ENCODE measurements at places on chromosomes 1 and 21. TPM values are rescaled to one million over a fixed set of nuclear protein-coding genes. Genes with fewer than 3 reads are reported as not detected.
A peak's percentile ranks its signal among the peaks of the same experiment; 100 is the strongest.

AMIGO1 gene
- total RNA-seq: 1.3 TPM

DNA sequence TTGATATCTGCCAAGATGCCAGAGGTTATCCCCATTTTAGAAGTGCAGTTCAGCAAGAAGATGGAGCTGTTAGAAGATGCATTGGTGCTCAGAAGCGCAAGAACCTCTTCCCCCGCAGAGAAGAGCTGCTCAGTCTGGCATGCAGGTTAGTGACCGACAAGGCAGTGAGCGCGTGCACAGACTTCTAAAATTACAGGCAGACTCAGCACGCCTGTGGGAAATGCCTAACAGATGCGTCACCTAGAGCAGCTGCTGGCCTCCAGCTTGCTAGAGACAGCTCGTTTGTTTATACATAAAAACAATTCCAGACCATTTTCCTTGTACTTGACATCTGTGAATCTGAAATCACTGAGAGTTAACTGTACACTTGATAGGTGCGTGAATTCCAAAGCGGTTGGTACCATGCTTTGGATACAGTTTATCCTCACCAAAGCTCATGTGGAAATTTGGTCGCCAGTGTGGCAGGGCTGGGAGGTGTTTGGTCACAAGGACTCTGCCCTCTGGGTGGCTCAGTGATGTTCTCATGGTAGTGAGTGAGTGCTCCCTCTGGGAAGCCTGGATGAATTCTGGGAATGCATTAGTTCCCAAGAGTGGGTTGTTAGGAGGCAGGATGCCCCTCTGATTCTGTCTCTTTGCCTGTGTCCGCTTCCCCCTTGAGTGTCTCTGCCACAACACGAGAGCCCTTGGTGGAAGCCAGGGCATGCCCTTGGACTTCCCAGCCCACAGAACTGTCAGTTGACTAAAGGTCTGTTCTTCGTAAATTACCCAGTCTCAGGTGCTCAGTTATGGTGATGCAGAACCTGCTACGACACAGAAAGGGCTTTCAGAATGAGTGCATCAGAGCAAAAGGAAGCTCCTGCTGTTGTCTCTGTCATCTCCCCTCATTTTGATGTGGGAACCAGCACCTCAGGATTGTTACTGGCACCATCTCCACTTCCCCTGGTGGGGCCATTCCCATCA lies 24.4 kb downstream of the SNAP47 start:
- H3K4me1 ChIP-seq: peaks cover 61% of the 10 kb centered on the region
- no peaks in the 10 kb centered on the region for H3K27me3 ChIP-seq
- DNase-seq: no peak
- H3K36me3 ChIP-seq: peaks cover 25% of the 10 kb centered on the region

DNA sequence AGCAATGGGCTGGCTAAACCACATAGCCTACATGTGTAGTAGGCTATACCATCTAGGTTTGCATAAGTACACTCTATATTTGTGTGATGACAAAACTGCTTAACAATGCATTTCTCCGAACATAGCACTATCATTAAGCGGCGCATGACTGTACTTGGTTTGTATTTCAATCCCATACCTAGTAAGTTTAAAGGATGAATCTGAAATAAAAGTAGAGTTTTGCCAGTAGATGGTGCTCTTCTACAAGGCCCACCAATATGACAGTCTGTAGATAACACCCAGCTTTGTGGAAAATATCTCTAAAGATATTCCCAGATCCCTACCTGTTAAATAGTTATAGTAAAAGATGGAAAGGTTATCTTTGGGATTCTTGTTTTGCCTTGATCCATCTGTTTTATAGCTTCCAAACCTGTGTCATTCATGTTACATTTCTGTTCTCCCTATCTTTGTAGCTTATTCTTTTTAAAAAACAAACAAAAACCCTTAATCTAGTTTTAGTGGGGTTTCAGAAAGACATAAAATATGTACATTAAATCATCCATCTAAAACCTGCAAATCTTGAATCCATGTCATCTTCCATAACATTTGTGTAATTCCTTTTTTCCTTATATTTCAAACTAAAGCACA lies 33.9 kb upstream of the ASPM start:
- H3K27ac ChIP-seq: no peak overlapping the region
- DNase-seq: no peak
- no peak overlapping the region for H3K4me3 ChIP-seq
- peaks cover 7% of the 10 kb centered on the region for H3K4me1 ChIP-seq

MARK1 gene
- total RNA-seq: not detected

AIRE gene
- not detected for total RNA-seq

GRCh38 chr1:201455098-201455497 lies 13.9 kb downstream of the PHLDA3 start:
- H3K36me3 ChIP-seq: no peaks in the 10 kb centered on the region
- peaks cover 17% of the 10 kb centered on the region for H3K4me1 ChIP-seq
- H3K4me3 ChIP-seq: no peak overlapping the region
- DNase-seq: no peak
- H3K27me3 ChIP-seq: peaks cover 11% of the 10 kb centered on the region

- no peaks in the 10 kb centered on the region for H3K36me3 ChIP-seq
- H3K27me3 ChIP-seq: no peaks in the 10 kb centered on the region
- peak; percentile 2 for DNase-seq
- no peak overlapping the region for H3K4me3 ChIP-seq
- no peaks in the 10 kb centered on the region for H3K4me1 ChIP-seq
- no peak overlapping the region for H3K27ac ChIP-seq
Measured at GRCh38 chr21:45990741-45991605, 9.4 kb downstream of the COL6A1 start.

GRCh38 chr1:53572065-53572814 lies 113.0 kb downstream of the DMRTB1 start:
- no peak for DNase-seq
- peaks cover 8% of the 10 kb centered on the region for H3K4me1 ChIP-seq
- no peaks in the 10 kb centered on the region for H3K36me3 ChIP-seq

E2F2 gene
- 25.3 TPM for total RNA-seq

TENT5C gene
- total RNA-seq: 13.1 TPM

TEX38 gene
- not detected for total RNA-seq

GRCh38 chr1:230382001-230382491 lies 44.1 kb downstream of the PGBD5 start:
- H3K4me1 ChIP-seq: no peaks in the 10 kb centered on the region
- H3K27ac ChIP-seq: no peak overlapping the region
- H3K36me3 ChIP-seq: no peaks in the 10 kb centered on the region
- peaks cover 12% of the 10 kb centered on the region for H3K27me3 ChIP-seq

GRCh38 chr1:67832737-67833601 lies at the start of gene GNG12:
GNG12 (minus strand) TSS chr1:67833467; CDS start chr1:67707686, 125,781 bp downstream.
- peak within 1 kb of the TSS; percentile 61 for H3K4me3 ChIP-seq
- H3K27me3 ChIP-seq: peaks cover 55% of the 10 kb centered on the region
- DNase-seq: peak; percentile 31
- no peaks in the 10 kb centered on the region for H3K36me3 ChIP-seq

GRCh38 chr1:179178950-179179349 lies 50.5 kb downstream of the ABL2 start:
- H3K27ac ChIP-seq: no peak overlapping the region
- H3K36me3 ChIP-seq: no peaks in the 10 kb centered on the region
- no peak for DNase-seq
- peaks cover 3% of the 10 kb centered on the region for H3K4me1 ChIP-seq

TNFRSF8 gene
- total RNA-seq: 1.5 TPM

GRCh38 chr1:89907727-89908212 lies 86.9 kb downstream of the LRRC8D start:
- no peaks in the 10 kb centered on the region for H3K27me3 ChIP-seq
- H3K4me1 ChIP-seq: peaks cover 68% of the 10 kb centered on the region
- peaks cover 27% of the 10 kb centered on the region for H3K36me3 ChIP-seq
- no peak overlapping the region for H3K4me3 ChIP-seq
- DNase-seq: peak; percentile 5
- H3K27ac ChIP-seq: peak overlapping the region; percentile 55

DNA sequence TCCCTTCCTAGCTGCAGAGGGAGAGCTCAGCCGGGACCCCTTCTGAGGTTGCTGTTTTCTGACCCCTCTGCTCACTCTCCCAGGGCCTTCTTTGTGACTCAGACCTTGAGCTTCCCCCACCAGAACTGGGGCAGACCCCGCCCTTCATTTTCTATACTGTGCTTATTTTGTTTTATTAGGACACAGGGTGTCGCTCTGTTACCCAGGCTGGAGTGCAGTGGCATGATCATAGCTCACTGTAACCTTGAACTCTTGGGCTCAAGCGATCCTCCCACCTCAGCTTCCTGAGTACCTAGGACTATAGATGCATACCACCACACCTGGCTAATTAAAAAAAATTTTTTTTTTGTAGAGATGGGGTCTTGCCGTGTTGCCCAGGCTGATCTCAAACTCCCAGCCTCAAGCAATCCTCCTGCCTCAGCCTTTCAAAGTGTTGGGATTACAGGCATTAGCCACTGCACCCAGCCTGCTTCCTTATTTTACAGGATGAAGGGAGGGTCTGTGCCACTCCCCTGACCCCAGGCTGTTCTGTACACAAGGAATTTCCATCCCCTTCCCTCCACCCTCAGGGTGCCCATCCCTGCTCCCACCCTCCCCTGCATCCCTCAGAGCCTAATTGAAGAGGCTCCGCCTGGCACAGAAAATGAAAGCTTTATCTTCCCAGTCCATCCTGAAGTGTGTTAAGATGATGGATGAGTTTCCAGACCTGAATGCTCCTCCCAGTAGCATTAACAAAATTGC lies 195.2 kb upstream of the POU3F1 start:
- peaks cover 1% of the 10 kb centered on the region for H3K27me3 ChIP-seq
- DNase-seq: no peak
- H3K4me1 ChIP-seq: no peaks in the 10 kb centered on the region
- H3K27ac ChIP-seq: no peak overlapping the region
- no peaks in the 10 kb centered on the region for H3K36me3 ChIP-seq
- H3K4me3 ChIP-seq: no peak overlapping the region

KRTAP10-2 gene
- total RNA-seq: not detected

STIL gene
- 24.5 TPM for total RNA-seq

DNA sequence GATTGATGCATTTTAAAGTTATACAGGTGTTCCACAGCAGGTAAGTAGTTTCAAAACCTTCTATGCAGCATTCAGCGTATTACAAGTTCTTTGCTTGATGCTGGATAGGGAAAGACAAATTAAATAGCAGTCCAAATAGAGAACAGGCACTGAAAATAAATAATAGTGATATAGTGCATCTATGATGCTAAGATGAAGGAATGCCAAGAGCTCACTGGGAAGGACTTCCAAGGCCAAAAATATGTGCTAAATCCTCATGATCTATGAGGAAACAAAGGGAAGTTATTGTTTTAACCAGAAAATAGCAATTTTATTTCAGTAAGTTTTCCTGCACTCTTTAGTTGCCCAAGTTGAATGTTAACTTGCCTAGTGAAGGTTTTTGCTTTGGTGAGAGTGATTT lies 127.8 kb upstream of the GREM2 start:
- H3K36me3 ChIP-seq: no peaks in the 10 kb centered on the region
- DNase-seq: no peak
- H3K4me3 ChIP-seq: no peak overlapping the region
- H3K27me3 ChIP-seq: no peaks in the 10 kb centered on the region

All from activated CD8-positive, alpha-beta T cell treated with anti-CD3 and anti-CD28 coated beads for 36 hours (primary cell).